Left lobe of liver (tissue), 2 donors: ENCODE measurements at places on chromosomes 4 and X. TPM values are rescaled to one million over a fixed set of nuclear protein-coding genes. Genes with fewer than 3 reads are reported as not detected.

FOXR2 gene
- not detected for total RNA-seq

SPANXB1 gene
- not detected for total RNA-seq

RBM46 gene
- total RNA-seq: 0.15 TPM

RAB39B gene
- 0.10 TPM for total RNA-seq

RRH gene
- total RNA-seq: not detected

FAM193A gene
- 10.6 TPM for total RNA-seq

NPFFR2 gene
- not detected for total RNA-seq

REPS2 gene
- 19.1 TPM for total RNA-seq

NHSL2 gene
- 1.3 TPM for total RNA-seq

S100P gene
- total RNA-seq: 2.3 TPM

DNA sequence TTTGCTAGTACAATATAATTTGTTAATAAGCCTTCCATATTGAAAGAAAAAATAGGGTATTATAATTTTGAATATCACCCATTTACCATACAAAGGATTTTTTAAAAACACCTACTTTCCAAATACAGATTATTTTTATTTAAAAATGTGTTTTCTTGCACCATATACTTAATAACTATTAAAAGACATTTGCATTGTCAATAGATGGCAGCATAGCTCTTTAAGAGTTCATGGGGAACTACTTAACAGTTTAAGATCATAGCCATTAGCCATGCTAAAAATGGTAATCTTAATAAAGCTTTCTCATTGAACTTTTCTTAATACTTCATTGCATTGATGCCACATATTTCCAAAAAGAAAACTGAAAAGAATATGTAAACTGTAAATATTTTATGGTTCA lies 1995.9 kb downstream of the C4orf33 start:
- no peak for DNase-seq

GRCh38 chr4:73311428-73311827 lies 52.8 kb upstream of the ANKRD17 start:
- DNase-seq: no peak

DNA sequence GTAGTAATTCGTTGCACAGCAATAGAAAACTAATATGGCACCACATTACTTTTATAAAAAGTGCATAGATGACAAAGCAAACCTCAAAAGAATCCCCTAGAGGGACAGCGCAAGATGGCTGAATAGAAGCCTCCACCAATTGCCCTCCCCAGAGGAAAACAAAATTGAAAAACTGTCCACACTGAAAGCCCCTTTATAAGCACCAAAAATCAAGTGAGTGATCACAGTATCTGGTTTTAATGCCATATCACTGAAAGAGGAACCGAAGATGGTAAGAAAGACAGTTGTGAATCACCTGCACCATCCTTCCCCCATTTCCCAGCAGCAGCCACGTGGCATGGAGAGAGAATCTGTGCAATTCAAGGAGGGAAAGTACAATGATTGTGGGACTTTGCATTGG lies 522.2 kb downstream of the GLUD2 start:
- no peak for DNase-seq

GRCh38 chr4:184950117-184950830 lies 68.0 kb upstream of the HELT start:
- peak; percentile 50 for DNase-seq

GRCh38 chr4:1802151-1802715 lies 9.1 kb downstream of the FGFR3 start:
- DNase-seq: no peak

DNA sequence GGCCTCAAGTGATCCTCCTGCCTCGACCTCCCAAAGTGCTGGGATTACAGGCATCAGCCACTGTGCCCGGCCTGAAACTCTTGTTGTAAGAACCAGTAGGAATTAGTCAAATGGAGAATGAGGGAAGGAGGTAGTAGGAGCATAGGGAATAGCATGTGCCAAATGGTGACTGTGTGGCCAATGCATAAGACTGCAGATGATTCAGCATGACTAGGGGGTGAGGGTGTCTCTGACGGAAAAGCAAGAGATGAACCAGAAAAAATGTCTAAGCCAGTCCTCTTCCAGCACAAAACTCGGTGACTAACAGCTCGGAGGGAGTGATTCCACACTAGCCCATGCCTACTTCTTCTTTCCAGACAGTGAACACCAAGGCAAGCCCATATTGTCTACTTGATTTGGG lies 58.2 kb upstream of the DUSP21 start:
- DNase-seq: no peak

GRCh38 chr4:1792832-1793495 lies at the start of gene FGFR3:
Gene FGFR3, plus strand, starts transcription at chr4:1793293. Its CDS starts 642 bp downstream, at chr4:1793935.
- DNase-seq: peak; percentile 76

GRCh38 chrX:119008110-119008744 lies 33.8 kb downstream of the LONRF3 start:
- DNase-seq: no peak

DNA sequence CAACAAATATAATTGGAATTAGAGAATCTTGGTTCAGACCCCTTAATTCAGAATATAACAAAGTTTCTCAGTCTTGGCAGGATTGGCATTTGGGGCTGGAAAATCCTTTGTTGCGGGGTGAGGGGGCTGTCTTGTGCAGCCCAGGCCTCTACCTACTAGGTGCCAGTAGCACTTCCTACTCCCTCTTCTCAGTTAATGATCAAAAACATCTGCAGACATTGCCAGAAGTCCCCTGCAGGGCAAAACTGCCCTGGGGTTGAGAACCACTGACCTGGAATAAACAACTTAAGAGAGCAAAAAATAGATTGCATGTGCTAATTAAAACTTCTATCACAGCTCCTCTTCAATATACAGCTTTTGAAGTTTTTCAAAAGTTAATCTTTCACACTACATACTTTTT lies 36.7 kb upstream of the CXorf38 start:
- DNase-seq: no peak

GRCh38 chr4:108831886-108832285 lies 69.0 kb upstream of the ETNPPL start:
- no peak for DNase-seq

DNA sequence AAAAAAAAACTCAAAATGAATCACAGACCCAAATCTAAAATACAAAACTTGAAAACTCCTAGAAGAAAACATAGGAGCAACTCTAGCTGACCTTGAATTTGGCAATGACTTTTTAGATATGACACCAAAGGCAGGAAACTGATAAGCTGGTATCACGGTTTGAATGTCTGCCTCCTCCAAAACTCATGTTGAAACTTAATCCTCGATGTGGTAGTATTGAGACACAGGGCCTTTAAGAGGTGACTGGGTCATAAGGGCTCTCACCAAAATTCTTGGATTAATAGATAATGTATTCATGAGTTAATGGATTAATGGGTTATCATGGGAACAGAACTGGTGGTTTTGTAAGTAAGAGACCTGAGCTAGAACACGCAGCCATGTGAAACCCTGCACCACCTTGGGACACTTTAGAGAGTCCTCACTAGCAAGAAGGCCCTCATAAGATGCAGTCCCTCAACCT lies 40.5 kb downstream of the FRYL start:
- no peak for DNase-seq

DNA sequence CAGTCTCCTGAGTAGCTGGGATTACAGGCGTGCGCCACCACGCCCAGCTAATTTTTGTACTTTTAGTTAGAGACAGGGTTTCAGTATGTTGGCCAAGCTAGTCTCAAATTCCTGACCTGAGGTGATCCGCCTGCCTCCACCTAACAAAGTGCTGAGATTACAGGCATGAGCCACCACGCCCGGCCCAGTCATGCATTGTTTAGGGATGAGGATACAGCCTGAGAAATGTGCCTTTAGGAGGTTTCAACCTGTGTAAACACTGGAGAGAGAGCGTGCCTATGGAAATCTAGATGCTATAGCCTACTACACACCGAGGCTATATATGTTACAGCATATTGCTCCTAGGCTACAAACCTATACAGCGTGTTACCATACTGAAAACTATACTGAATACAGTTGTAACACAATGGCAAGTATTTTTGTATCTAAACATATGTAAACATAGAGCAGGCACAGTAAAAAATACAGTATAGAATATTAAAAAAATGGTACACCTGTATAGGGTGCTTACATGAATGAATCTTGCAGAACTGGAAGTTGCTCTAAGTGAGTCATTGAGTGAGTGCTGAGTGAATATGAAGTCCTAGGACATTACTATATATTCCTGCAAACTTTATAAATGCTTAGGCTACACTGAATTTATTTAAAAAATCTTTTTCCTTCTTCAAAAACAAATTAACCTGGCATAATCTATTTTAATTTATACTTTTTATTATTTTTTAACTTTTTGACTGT lies 588.2 kb upstream of the ADGRL3 start:
- no peak for DNase-seq

DNA sequence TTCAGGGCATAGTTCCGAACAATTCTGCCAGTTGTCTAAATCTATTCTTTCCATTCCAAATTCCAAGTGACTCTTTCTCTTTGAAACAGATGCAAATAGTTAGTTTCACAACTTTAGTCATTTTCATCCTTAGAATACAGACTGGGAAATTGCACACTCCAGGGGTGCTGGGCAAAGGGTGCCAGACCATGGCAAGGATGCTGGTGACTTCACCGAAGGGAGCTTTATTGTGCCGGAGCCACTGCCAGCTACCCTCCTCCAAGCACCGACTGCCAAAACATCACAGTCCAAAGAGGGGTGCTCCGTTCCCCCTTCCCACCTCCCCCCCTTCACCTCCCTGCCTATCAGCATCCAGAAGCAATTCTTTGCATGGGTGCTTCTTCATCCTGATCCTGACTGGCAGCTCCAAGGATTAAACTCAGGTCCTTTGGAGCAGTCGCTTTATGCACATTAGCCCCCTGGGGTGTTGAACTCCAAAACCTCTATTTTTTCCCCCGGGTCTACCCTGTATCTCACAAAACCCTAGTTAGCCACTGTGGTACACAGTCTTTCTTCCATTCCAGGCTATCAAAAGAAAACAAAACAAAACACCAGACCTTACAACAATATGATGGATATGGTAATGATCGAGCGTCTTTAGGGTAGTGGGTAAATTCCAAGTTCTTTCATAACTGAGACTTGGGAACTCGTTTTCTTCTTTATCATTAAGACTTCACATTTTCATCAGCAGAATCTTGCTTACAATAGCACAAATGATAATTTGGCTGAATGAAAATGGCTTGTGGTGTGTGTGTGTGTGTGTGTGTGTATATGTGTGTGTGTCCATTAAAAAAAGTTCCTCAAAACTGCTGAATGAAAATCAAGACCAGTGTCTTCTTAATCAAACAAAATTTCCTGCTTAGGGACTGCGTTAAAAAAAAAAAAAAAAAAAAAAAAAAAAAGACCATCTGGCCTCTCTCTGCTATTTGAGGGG lies 28.7 kb downstream of the MID1 start:
- DNase-seq: no peak

GRCh38 chr4:180081072-180081471 lies 2162.1 kb upstream of the TENM3 start:
- DNase-seq: no peak

DNA sequence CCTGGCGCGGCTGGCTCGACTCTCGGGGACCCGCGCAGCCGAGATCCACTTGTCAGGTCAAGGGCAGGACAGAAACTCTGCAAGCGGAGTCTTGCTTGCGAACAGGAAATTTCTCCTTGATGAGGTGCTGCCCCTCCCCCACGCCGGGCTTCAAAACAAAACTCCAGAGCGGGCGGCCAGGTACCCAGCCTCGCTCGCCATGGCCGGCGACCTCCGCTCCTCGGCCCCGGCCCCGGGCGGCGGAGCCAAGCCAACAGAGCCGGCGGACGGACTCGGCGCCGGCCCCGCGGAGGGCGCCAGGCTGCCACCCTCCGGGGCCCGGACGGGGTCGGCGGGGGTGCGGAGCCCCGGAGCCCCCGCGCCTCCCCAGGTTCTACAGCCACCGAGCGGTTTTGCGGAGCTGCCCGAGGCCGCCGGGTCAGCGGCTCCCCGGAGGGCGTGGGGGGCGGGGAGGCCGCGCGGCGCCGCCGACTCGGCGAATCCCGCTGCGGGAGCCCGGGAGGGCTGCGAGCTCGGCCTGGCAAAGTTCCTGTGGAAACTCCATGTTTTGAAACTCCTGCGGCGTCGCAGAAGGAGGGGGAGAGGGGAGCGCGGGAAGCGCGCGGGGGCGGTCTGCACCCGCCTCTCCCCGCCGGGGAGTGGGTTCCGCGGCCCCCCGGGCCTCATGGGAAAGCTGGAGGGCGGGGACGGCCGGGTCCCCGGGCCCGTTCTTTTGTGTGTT lies 11.7 kb upstream of the BCOR start:
- DNase-seq: peak; percentile 73

GRCh38 chrX:134990801-134991481 lies at the start of gene SMIM10:
Gene SMIM10, plus strand, starts transcription at chrX:134990991. Its CDS starts 105 bp downstream, at chrX:134991096.
- peak; percentile 58 for DNase-seq

DNA sequence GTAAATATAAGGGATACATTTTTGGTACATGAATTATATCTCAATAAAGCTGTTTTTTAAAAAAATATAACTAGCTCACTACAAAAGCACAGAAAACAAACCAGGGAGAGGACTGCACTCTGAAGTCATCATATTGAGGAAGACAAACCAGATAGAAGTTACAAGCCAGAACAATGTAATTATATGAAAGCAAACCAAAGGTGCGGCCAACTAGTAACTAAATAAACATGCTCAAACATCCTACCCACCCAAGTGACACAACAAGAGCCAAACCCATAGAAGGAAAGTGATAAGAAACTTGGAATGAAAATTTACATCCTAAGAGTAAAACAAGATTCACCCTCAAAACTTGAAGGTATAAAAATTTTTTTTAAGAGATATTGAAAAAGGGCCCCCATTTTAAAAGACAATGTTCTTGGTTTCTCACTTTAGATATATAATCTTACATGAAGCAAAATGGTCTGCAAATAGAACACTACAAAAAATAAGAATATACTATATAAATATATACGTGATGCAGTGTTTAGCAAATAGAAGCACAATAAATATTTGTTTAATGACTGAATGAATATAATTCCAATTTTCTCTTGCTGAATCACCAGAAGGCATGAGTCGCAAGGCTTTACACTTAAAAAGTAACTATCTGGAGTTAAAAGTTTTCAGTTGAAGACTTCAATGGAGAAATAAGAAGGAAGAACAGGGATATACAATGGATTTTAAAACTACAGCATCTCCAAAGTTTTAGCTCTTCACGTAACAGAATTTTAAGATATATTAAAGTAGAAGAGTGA lies 4.0 kb upstream of the SH3D19 start:
- DNase-seq: no peak

- DNase-seq: no peak
Observed at GRCh38 chrX:1403228-1403627, 11.3 kb upstream of the SLC25A6 start.

DNA sequence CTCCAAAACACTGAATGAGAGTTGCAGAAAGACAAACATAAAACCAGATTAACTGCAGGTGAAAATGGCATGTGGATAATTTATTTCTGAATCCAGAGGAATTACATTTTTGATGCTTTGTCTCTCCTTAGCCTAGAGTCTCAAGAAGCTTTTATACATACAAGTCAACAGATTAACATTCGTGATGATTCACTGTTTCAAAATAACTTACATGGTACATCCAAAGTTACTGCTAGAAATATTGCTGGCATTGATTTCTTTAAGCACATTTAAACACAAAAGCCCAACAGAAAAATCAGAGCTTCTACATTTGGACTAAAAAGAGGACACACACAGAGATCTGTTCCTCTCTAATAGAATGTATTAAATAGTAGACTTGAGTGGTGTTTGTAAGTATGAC lies 105.6 kb downstream of the AMELX start:
- no peak for DNase-seq

- no peak for DNase-seq
Observed at GRCh38 chr4:87120010-87120409, 100.4 kb downstream of the KLHL8 start.
